ENCODE measurements at places on chromosomes 13 and 19. TPM values are rescaled to one million over a fixed set of nuclear protein-coding genes. Genes with fewer than 3 reads are reported as not detected.

Gene RTBDN
- total RNA-seq: 1.0 TPM

DNA sequence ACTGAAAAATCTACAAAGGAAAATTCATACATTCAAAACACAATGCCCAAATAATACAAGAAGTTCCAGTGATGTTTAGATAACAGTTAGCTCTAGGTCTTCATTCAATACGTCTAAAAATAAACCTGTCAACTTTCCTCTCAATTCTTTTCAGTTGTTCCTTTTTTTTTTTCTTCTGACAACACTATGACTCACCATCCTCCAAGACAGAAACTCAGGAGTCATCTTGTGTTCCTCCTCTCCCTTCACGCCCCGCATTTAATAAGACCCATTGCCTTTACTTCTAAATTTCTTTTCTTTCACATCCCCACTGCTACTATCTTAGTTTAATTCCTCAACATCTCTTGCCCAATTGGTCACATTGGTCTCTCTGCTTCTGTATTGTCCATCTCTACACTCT lies 759.9 kb downstream of the GPC5 start:
- no peaks in the 10 kb centered on the region for H3K27me3 ChIP-seq
- no peak overlapping the region for H3K27ac ChIP-seq
- H3K4me1 ChIP-seq: no peaks in the 10 kb centered on the region
- H3K36me3 ChIP-seq: no peaks in the 10 kb centered on the region
- H3K4me3 ChIP-seq: no peak overlapping the region
- no peak for DNase-seq

GRCh38 chr13:66977161-66977560 lies 253.0 kb downstream of the PCDH9 start:
- no peak overlapping the region for H3K27ac ChIP-seq
- no peaks in the 10 kb centered on the region for H3K27me3 ChIP-seq
- H3K4me1 ChIP-seq: no peaks in the 10 kb centered on the region
- no peak for DNase-seq

Gene CEACAM5
- total RNA-seq: 18.1 TPM

- H3K27ac ChIP-seq: no peak overlapping the region
- H3K4me1 ChIP-seq: peaks cover 33% of the 10 kb centered on the region
- DNase-seq: no peak
- no peaks in the 10 kb centered on the region for H3K36me3 ChIP-seq
- no peaks in the 10 kb centered on the region for H3K27me3 ChIP-seq
Measured at GRCh38 chr13:31049833-31050232, 111.9 kb downstream of the HSPH1 start.

DNA sequence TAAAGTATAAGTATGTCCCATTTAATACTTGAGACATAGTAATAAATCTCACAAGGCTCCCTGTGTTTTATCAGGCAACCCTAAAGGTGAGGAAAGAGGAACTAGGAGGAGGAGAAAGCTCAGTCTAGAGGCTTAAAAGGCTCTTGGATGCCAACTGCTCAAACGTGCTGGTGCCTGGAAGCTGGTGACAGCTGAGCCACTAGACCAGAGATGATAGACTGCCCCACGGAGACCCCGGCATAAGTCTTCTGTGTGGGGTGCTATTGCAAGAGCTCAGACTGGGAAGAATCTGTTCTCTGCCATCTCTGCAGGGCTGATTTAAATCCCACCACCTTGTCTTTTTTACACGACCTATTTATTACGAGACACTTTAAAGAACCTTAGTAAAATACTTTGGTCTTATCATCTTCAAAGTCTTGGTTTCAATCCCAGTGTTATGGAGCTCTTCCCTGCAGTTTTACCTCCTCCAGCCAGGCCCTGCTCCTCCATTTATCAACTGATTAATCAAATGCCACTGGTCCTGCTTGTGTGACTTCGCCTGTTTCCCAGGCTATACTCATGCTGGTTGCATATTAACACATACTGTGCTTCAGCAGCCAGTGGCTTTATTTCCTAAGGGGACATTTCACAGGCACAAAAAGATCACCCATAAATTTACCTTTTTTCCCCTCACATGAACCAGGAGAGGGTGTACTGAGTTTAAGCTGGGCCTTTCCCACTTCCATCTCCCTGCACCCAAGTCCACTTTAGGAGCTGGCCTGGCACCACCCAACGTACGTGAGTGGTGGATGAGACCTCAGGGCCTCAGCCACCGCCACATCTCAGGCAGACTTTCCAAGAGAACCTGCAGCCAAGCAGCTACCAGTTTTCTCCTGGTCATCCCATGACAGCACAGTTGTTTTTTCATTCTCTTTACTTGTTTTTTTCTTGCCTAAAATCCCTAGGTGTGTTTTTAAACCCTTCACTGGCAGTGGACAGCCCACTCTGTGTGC lies 7.8 kb upstream of the ATP12A start:
- no peak for DNase-seq
- peak overlapping the region; percentile 88 for H3K27ac ChIP-seq

DNA sequence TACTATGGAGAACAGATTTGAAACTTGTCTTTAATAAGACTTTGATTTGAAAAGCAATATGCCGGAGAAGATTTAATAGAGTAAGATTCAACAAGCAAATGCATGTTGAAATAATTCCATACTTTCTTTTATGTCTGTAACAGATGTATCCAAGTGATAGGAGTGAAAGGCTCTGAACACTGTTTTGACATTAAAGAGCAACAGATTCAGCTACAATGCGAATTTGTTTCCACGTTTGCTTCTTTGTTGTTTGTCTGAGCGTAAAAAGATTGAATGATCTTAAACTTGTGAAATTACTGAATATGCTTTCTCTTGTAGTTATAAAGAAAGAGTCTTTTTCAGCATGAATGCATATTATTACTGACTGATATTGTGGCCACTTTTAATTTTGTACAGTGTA lies 2612.9 kb downstream of the PCDH9 start:
- no peaks in the 10 kb centered on the region for H3K4me1 ChIP-seq
- no peaks in the 10 kb centered on the region for H3K27me3 ChIP-seq
- no peaks in the 10 kb centered on the region for H3K36me3 ChIP-seq
- H3K4me3 ChIP-seq: no peak overlapping the region

DNA sequence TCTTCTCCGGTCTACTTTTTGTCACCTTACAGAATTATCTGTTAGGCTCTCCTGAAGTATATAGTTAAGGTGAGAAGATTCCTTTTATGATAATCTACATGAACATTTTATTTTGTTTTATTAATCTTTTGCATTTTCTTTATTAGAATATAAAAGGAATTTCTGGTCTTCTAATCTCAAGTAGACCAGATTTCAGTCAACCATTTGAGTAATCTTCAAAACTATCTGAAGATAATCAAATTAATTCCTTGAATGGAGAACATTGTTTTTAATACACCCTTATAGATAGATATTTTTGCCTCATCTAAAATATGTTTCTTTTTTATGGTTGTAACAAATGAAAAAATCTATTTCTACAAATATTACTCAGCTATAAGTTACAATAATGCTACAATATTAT lies 381.7 kb upstream of the PCDH20 start:
- no peaks in the 10 kb centered on the region for H3K27me3 ChIP-seq
- H3K4me1 ChIP-seq: no peaks in the 10 kb centered on the region
- H3K4me3 ChIP-seq: no peak overlapping the region
- H3K36me3 ChIP-seq: no peaks in the 10 kb centered on the region

GRCh38 chr19:11505504-11506100 lies at the start of gene ZNF653:
ZNF653 (minus strand) TSS chr19:11505839; CDS start chr19:11505786, 53 bp downstream.
- H3K4me3 ChIP-seq: peak within 1 kb of the TSS; percentile 81
- H3K4me1 ChIP-seq: peaks cover 11% of the 10 kb centered on the region
- DNase-seq: peak; percentile 92

Gene SIGLEC9
- not detected for total RNA-seq

GRCh38 chr13:93559718-93560117 lies 333.1 kb downstream of the GPC6 start:
- no peak overlapping the region for H3K27ac ChIP-seq
- H3K36me3 ChIP-seq: no peaks in the 10 kb centered on the region
- DNase-seq: peak; percentile 64
- H3K4me1 ChIP-seq: no peaks in the 10 kb centered on the region
- no peaks in the 10 kb centered on the region for H3K27me3 ChIP-seq
- H3K4me3 ChIP-seq: no peak overlapping the region

- peaks cover 29% of the 10 kb centered on the region for H3K4me1 ChIP-seq
- DNase-seq: no peak
- H3K27ac ChIP-seq: peak overlapping the region; percentile 24
- H3K27me3 ChIP-seq: no peaks in the 10 kb centered on the region
- H3K4me3 ChIP-seq: no peak overlapping the region
Measured at GRCh38 chr19:8393871-8394250, 3.7 kb downstream of the RAB11B start.

Gene TTC9B
- 0.59 TPM for total RNA-seq

Gene PTGIR
- 0.28 TPM for total RNA-seq

DNA sequence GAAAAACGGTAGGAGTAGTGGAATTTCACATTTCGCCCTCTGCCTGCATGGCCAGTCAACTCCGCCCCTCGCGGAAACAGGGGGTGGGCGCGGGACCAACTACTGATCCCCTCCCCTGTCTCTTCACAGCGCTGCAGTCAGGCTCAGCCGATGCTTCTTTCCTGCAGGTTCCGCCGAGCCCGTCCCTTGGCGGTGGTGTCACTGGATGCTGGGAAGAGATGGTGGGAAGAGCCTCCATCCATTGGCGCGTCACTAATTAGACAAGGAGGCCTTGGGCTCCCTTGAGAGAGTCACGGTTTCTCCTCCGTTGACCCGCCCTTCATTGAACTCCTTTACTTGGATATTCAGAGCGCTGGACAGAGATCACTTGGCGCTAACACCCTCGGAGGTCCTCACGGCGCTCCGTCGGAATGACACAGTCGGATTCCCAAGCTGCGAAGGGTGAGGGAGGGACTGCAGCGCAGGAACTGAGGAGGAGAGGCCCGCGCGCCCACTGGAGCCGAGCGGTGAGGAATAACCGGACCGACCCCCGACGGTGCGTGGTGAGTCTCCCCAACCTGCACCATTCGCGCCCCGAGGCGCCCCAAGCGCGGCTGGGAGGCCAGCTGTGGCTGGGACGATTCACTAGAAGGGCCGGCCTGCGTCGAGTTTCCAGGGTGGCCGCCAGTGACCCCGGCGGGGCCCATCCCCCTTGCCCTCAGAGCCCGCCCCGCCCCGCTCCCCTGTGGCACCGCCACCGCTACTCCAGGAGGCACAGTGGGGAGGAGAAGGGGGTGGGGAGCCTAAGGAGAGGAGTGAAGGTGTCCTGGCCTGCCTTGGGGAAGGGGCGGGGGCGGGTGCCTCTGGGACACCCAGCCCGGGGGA lies 11.2 kb upstream of the CEACAM21 start:
- H3K36me3 ChIP-seq: no peaks in the 10 kb centered on the region
- no peak overlapping the region for H3K27ac ChIP-seq

DNA sequence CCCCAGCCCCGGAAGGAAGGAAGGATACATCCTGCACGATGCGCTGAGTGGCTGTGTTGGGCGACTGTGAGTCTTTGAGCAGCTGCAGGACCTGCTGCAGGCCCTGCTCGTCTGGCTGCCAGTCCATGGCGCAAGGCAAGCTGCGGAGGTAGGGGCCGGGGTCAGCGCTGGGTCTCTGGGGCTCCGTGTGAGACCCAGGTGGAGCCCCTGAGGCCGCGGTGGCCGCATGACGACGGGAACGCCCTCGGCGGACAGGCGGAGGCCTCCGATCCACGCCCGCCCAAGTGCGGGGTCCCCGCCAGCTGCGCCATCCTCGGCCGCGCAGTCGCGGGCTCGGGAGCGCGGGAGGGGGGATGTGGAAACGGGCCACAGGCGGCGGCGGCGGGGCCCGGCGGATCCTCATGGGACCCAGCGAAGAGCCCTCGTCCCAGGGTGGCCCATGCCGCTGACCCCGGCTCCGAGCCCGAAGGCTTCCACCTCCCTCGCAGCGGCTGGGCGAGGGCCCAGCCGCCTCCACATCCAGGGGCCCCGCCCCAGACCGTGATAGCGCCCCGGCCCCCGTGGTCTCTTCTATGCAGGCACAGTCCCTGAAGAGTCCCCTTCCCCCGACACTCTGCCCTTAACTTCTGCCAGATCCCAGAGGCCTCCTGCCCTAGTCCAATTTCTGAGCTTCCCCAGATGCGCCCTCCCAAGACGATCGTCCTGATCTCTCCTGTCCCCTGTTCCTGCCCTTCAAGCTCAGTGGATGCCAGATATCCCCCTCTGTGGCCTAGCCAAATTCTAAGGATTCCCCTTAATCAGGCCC lies 2.7 kb downstream of the TNPO2 start:
- peak overlapping the region; percentile 42 for H3K27ac ChIP-seq
- H3K4me3 ChIP-seq: peak overlapping the region; percentile 76
- H3K36me3 ChIP-seq: peaks cover 36% of the 10 kb centered on the region
- no peak for DNase-seq

- no peak overlapping the region for H3K4me3 ChIP-seq
- H3K27ac ChIP-seq: no peak overlapping the region
- DNase-seq: no peak
- no peaks in the 10 kb centered on the region for H3K27me3 ChIP-seq
Measured at GRCh38 chr19:4327252-4327876, 11.3 kb downstream of the STAP2 start.

DNA sequence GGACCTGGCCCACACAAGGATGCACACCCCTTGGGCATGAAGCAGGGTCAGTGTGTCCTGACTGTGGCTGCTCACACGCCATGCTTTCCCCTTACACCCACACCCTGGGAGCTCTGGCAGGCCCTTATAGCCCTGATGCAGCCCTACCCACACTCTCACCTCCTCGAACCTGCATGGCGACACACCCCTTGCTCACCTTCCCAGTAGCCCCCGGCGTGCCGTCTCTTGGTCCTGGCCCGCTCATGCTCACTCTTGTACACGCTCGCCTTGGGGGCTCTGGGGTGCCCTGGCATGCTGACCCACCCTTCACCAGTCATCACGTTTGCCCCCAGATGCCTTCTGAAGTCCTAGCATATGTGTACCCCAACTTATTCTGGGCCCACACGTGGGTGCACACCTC lies 56.1 kb downstream of the MAP4K1 start:
- no peaks in the 10 kb centered on the region for H3K27me3 ChIP-seq
- no peak overlapping the region for H3K4me3 ChIP-seq
- H3K4me1 ChIP-seq: peaks cover 7% of the 10 kb centered on the region
- DNase-seq: no peak
- no peaks in the 10 kb centered on the region for H3K36me3 ChIP-seq
- H3K27ac ChIP-seq: no peak overlapping the region

Gene DAND5
- 0.20 TPM for total RNA-seq

Measured in PC-9 (cell line).